CD4-positive, alpha-beta T cell treated with Interleukin-17A for 4 hours (primary cell): ENCODE measurements at places on chromosomes 16 and 17.

DNA sequence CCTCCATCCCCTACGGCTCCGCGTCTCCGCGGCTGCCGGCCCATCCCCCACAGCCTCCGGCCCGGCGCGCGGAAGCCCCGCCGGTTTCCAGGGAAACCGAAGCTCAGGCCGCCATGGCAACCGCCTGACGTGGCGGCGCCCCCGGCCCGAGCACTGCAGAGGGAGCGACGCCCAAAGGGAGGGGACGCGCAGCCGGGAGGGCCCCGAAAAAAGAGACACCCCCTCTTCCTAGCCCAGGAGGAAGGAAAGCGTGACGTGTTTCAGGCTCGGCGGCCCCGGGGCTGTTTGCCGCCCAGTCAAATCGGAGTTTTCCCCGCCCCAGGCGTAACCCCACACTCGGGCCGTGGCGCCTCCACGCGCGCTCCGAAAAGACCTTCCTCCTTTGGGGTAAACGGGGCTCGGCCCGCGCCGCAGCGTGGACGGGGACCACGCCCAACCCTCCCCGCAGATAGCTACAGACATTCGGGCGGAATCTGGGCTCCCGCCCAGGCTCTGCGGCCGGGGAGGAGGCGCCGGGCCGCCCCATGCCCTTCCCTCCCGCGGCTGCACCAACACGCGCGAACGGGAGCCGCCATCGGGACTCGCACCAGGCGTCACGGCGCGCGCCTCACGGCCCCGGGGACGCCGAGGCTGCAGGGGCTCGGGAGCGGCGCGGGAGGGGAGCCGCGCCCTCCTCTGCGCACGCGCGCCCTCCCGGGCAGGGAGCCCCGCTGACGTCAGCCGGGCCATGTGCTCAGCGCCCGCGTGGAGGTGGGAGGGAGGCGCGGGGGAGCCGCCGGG lies 7.5 kb downstream of the MNT start:
- DNase-seq = peak; percentile 93

GRCh38 chr16:85567101-85567866 lies 45.8 kb upstream of the GSE1 start:
- DNase-seq = no peak

GRCh38 chr17:47705536-47706530 lies 11.9 kb downstream of the TBKBP1 start:
- DNase-seq = peak; percentile 58

- DNase-seq = no peak
Measured at GRCh38 chr16:31701734-31702133, 171.9 kb upstream of the ZNF267 start.

DNA sequence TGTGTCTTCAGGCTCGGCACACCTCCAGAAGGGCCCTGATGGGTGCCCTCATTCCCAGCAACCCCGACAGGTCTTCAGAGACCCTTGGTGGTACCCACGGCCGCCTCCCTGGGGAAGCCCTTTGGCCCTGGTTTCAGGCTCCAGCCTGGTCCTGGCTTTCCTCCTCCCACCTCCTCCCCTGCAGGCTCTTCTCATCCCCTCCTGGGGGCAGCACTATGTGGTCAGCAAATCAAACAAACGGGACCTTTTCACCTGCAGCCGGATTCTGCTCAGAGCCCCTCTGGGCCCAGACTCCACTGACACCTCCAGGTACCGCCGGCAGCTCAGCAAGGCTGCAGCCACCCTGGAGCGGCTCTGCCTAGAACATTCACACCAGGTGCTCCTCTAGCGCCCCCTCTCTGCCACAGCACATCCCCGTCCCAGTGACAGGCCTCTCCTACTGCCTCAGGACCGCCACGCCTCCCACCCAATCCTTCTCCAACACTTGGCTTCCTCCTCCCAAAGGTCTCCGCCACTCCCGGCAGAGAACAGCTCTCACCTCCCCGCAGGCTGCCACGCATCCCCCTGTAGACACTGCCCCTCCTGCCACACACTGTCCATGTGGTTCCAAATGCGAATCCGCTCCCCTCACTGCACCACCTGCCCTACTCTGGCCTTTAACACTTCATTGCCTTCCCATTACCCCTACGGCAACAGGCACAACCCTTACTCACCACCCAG lies 12.0 kb downstream of the CORO7 start:
- peak; percentile 38 for DNase-seq

DNA sequence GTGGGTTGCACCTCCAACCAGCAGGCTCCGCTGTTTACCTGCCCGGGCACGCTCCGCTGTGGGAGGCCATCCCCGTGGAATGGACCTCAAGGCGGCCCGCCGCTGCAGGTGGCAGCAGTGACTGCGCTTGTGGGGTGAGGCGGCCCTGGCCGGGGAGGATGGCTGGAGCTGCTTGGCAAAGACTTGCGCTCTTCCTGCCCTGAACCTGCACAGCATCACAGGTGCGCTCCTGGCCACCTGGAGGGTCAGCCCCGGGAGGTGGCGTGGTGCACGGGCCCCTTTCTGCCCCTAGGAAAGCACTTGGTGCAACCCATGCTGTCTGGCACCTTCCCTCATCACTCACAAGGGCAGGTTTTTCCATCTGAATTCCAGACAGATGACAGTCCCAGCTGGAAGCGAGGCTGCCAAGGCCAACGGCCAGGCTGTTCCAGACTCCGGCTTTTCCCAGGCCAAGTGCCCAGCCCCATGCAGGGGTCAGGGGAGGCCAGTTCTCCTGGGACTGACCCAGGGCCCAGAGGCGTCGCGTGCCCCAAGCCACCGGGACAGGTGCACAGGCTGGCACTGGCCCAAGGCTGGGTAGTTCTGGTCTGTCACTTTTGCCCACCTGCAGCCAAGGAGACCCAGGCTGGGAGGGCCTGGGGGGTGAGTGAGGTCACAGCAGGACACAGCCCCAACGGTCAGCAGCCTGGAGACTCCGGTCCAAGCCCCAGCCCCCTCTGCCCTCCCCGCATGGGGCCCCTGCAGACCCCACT lies 13.3 kb downstream of the UTS2R start:
- no peak for DNase-seq

DNA sequence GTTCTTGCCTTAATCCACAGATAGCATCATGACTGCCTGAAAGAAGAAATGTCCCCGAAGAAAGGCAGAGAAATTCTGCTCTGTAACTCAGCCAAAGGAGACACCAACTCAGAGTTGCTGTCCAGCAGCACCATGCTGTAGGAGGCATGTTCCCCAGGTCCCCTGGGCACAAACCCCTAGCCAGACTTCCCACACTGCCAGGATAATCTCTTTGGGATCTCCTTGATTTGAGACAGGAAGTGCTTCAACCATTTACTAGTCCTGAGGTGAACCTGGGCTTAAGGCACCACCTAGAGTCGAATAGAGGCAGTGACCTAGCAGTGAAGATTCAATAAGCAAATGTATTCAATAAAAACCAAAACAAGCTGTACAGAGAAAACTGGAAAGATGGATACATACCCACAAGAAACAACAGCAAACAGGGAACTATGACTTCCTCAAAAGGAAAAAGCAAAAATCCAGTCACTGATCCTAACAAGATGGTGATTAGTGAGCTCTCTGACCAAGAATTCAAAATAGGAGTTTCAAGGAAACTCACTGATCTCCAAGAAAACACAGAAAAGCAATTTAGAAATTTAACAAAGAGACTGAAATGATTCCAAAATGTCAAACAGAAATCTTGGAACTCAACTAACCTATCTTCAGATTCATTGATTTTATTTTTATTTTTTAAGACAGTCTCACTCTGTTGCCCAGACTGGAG lies 5.7 kb downstream of the OR4D2 start:
- peak; percentile 62 for DNase-seq

- no peak for DNase-seq
Measured at GRCh38 chr16:2519711-2520080, 475 bp upstream of the AMDHD2 start.

DNA sequence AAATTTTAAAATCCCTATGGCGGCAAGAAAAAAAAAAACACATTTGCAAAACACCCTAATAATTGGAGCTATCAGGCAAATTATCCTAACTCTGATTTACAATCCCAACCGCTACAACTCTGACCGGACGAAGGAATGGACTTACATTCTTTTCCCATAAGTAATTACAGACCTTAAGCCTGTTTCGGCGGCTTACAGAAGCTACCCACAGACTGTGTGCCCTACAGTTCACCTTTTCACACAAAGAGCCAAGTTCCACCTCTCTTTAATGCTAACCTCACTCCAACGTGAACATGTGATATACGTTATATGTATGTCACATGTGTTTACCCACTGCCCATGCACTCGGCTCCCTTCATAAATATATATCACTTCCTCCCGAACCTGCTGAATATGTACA lies 8.7 kb upstream of the MEAK7 start:
- DNase-seq = peak; percentile 19

- DNase-seq = no peak
Measured at GRCh38 chr17:30253312-30253711, 17.8 kb upstream of the SLC6A4 start.

- DNase-seq = no peak
Measured at GRCh38 chr16:4373909-4374742, 2.5 kb downstream of the VASN start.

- no peak for DNase-seq
Measured at GRCh38 chr17:59641799-59642484, 22.2 kb downstream of the CLTC start.

GRCh38 chr17:3710951-3711383 lies 12.7 kb upstream of the HASPIN start:
- peak; percentile 73 for DNase-seq

DNA sequence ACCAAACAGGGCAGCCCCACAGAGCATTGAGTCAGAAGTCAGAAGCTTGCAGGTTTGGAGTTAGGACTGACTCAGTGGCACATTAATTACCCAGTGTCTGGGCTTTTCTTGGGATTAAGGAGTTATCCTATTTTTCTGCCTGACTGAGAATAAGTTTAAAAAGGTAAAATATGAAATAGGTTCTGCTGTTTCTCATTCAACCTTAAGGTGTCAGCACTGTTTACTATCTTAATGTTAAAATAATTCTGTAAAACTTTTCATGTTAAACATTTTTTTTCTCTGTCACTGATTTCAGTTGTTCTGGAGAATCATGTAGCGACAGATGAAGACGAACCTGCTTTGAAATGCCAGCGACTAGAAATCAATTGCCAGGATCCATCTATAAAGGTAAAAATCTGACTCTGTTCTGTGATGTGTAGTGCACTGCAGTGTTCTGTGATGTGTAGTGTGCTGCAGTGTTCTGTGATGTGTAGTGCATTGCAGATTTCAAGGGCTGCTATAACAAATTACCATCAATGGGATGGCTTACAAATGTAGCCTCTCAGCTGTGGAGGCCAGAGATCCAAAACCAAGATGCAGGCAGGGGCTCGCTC lies 128.0 kb downstream of the LAT start:
- no peak for DNase-seq

GRCh38 chr17:32289471-32290070 lies 23.9 kb downstream of the RHBDL3 start:
- no peak for DNase-seq

DNA sequence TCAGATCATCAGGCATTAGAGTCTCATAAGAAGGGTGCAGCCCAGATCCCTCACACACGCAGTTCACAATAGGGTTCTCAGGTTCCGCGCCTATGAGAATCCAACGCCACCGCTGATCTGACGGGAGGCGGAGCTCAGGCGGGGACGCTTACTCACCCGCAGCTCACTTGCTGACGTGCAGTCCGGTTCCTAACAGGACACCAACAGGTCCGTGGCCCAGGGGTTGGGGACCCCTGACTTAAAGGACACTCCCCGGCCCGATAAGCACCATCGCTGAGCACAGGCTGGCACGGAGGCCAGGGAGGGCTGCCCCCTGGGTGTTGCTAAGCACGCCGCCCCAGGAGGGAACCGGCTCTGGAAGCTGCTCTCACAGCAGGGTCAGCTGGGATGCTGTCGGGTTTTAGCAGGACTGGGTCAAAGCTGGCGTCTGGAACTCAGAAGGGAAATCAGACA lies 30.1 kb upstream of the BAHCC1 start:
- peak; percentile 31 for DNase-seq

- peak; percentile 51 for DNase-seq
Measured at GRCh38 chr17:1762901-1763898, 1.3 kb downstream of the SERPINF1 start.

- DNase-seq = no peak
Measured at GRCh38 chr16:19113577-19114358, at the start of gene ITPRIPL2. TSS of gene ITPRIPL2 (plus strand) at chr16:19113964. CDS start at chr16:19114462, 498 bp downstream.

- DNase-seq = no peak
Measured at GRCh38 chr16:73434621-73435020, 386.7 kb upstream of the ZFHX3 start.

DNA sequence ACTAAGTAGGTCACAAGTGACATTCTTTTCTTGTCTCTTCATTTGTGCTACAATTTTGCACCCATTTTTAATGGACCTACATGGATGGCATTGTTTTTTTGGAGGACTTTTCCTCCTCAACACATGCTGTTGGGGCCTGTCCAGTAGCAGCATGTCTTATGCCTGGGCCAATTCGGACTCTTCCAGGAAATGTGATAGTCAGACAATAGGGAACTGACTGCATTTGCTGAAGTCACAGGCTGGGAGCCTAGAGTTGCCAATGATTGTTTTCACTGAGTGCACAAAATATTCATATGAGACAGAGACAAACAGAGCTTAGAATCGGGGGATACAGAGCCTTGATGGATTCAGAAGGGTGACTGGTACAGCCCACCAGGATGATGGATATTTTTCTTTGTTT lies 867.3 kb upstream of the GOT2 start:
- no peak for DNase-seq

- DNase-seq = no peak
Measured at GRCh38 chr16:64202571-64202970, 919.3 kb downstream of the CDH11 start.

DNA sequence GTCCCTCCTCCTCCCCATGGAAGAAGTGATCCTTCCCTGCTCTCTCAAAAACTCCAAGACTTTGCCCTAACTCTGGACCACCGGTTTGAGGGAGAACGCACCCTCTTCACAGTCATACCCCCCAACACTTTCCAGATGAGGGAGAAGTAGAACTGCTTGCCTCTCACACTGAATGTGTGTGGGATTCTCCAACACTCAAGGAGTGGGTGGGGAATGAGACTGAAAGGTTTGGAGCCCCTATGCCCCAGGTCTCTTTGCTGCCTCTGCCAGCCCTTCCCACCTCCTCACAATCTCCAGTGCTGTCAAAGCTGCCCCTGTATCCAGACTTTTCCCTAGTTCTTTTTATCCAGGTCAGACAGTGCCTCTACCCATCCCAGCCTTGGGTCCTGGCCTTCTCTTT lies 11.4 kb downstream of the HOXB4 start:
- DNase-seq = no peak

GRCh38 chr17:40458851-40459482 lies 15.7 kb downstream of the IGFBP4 start:
- DNase-seq = no peak

GRCh38 chr17:77343031-77343800 lies 202.4 kb downstream of the SEC14L1 start:
- DNase-seq = no peak

GRCh38 chr16:77849646-77850258 lies 61.4 kb downstream of the VAT1L start:
- DNase-seq = no peak

DNA sequence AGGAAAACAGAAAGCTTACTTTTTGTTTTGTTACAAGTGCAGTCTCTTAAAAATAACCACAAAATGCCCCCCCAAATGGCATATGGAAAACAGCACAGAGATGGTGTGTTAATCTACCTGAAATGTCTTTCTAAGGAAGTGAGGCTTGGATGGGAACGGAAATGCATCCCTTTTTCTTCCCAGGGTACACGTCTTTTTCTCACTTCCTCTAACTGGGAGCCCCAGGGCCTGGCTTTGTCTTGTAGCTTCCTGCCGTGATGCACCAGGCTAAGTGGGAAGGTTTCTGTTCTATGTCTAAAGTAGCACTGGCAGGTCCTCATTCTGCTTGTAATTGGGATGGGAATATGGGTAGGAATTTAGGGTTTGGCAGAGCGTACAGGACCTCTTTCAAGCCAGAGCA lies 52.5 kb upstream of the CACNG3 start:
- no peak for DNase-seq

GRCh38 chr17:72460711-72461110 lies 339.9 kb downstream of the SOX9 start:
- DNase-seq = no peak

- DNase-seq = no peak
Measured at GRCh38 chr17:75411328-75412067, 6.0 kb upstream of the GRB2 start.
